ENCODE measurements at places on chromosomes 1 and 21.
A peak's percentile ranks its signal among the peaks of the same experiment; 100 is the strongest.

GRCh38 chr1:226599636-226600238 lies 51.2 kb downstream of the STUM start:
- no peak for DNase-seq

DNA sequence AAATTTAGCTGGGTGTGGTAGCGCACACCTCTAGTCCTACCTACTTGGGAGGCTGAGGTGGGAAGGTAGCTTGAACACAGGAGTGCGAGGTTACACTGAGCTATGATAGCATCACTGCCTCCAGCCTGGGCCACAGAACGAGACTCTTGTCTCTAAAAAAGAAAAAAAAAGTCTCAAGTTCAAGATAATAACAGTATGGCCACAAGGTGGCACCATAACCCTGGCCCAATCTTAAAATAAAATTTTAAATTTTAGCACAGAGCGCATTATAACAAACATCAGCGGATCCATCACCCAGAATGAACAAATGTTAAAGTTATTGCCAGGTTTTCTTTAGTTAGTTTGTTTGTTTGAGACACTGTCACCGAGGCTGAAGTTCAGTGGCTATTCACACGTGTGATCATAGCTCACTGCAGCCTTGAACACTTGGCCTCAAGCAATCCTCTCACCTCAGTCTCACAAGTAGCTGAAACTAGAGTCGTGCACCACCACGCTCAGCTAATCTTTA lies 2.9 kb upstream of the HTR6 start:
- DNase-seq: peak; percentile 44

DNA sequence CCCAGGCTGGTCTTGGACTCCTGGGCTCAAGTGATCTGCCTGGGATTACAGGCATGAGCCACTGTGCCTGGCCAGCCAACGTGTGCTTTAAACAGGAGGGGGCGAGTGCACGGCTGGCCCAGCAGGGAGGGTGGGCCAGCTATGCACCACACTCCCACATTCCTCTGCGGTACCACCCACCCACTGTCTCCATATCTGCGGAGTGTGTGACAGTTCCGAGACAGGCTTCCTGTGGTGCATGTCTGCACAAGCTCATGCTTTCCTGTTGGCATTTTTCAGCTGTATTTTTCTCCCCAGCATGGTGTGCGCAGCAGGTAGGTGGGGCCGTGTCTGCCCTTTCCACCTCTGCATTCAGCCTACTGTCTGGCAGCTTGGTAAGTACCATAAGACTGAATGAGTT lies 183.3 kb downstream of the AJAP1 start:
- DNase-seq: no peak

- no peak for DNase-seq
These were observed 43.4 kb upstream of the GJB5 start for GRCh38 chr1:34711485-34711884.

GRCh38 chr1:248691567-248692155 lies 10.9 kb downstream of the OR14I1 start:
- DNase-seq: no peak

GRCh38 chr21:31829736-31830472 lies 42.9 kb upstream of the HUNK start:
- DNase-seq: no peak

- no peak for DNase-seq
These were observed 8.7 kb downstream of the LAPTM5 start for GRCh38 chr1:30748699-30749401.

DNA sequence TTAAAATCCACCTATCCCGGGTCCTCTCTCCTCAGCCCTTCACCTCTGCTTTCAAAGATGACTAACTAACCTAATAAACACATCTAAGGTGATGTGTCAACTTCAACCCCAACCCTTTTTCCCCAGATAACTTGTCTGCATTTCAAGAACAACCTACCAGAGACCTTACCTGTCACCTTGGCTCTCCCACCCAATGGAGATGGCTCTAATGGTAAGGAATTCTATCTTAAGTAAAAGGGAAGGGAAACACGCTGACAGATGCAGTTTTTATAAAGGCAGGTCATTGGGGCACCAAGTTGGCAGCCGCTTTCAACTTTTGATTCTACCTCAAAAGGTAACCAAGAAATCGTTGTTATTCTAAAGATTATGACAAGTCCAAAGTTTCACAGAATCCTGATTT lies 37.6 kb downstream of the MRPL39 start:
- no peak for DNase-seq

- DNase-seq: no peak
These were observed 72.3 kb upstream of the NTPCR start for GRCh38 chr1:232878086-232878485.

DNA sequence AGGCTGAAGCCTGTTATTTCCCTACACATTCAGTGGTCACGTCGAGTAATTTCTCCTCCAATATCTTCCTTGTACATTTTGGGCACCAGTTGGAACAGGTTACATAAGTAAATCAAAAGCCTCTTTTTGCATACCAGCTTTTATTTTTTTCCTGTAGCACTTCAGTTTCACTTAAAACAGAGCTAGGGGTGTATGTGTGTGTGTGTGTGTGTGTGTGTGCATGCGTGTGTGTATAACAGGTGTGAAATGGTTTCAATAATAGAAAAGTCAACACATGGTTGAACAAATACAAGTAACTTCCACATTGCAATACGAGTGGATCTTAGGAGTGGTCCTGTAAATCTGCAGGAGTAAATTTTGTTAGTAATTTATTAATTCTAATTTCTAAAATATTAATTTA lies 3.0 kb upstream of the MAN1A2 start:
- no peak for DNase-seq

GRCh38 chr21:42843056-42843455 lies 36.3 kb downstream of the WDR4 start:
- no peak for DNase-seq

DNA sequence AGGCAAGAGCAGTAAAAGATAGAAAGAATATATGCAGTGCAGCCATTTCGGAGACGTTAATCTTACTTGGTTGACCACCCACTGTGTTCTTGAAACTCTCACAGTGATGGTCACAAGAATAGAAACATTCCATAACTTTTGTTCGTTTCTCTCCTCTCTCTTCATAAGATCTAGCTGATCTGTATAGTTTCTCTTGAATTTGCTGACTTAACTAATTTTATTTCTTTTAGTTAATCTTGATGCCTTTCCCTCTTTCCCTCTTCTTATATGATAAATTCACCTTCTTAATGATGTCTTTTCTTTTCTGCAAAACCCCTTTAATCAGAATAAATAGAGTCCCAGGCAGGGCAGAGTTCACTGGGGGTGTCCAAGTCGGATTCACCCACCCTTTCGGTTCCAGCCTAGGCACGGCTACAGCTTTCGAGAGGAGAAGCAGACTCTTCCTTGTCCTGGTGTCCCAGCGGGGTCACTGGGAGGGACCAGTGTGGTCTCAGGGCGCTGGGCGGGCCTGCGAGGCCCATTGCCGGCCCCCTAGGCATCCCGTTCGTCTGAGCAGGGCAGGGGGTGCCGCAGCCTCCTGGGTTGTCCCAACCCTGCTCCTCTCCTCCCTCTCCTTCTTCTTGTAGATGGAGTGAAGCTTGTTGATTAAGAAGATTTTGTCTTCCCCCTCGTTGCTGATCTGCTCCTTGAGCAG lies 39.8 kb downstream of the ZNF691 start:
- DNase-seq: no peak

- no peak for DNase-seq
These were observed 205.4 kb downstream of the NFIA start for GRCh38 chr1:61287734-61288133.

- DNase-seq: no peak
These were observed 7.1 kb downstream of the BECN2 start for GRCh38 chr1:241964550-241965282.

DNA sequence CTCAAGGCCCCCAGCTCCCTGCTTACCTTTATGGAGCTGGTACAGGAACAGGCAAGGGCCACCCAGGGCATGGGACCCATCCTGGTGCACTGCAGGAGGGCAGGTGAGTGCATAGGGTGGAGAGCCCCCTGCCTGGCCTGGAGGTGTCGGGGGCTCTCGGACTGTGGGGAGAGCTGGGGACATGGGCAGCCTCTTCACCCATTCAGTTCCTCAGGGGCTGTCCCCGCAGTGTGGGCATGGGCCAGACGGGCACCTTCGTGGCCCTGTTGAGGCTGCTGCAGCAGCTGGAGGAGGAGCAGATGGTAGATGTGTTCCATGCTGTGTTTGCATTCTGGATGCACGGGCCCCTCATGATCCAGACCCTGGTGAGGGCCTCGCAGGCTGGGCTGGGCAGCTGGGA lies 7.3 kb upstream of the LGR6 start:
- DNase-seq: no peak

GRCh38 chr1:234288946-234289345 lies 84.3 kb upstream of the COA6 start:
- DNase-seq: no peak

- DNase-seq: no peak
These were observed 407.6 kb upstream of the DEPDC1 start for GRCh38 chr1:68904477-68904876.

DNA sequence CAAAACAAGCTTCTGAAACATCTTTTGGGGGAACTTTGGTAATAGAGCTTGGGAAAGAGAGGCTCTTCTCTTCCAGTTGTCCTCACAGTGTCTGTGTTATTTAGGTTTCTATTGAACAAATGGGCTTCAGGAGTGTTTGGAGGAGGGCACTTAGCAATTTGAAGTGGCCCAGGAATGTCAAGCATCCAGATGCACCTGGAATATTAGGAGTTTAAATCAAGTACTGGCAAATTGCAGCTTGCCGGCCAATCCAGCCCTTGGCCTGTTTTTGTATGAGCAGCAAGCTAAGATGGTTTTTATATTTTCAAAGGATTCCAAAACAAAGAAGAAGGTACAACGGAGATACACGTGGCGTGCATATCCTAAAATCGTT lies 94.7 kb downstream of the CCDC185 start:
- DNase-seq: no peak

DNA sequence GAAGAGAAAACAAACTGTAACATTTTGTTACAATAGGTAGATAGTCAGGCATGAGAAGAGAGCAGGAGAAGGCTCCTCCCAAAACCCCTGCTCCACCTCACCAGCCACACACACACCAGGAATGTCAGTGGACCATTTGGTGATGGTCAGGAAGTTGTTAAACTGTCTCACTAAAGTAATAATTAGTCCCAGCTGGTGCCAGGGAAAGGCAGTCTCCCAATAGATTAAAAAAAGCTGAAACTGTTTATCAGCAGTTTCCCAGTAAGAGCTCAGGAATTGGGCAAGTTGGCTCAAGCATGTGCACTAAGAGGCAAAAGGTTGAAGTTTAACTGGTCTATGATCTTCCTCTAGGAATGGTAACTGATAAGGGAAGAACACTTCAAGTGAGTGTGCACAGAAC lies 249.6 kb downstream of the COL11A1 start:
- DNase-seq: no peak

DNA sequence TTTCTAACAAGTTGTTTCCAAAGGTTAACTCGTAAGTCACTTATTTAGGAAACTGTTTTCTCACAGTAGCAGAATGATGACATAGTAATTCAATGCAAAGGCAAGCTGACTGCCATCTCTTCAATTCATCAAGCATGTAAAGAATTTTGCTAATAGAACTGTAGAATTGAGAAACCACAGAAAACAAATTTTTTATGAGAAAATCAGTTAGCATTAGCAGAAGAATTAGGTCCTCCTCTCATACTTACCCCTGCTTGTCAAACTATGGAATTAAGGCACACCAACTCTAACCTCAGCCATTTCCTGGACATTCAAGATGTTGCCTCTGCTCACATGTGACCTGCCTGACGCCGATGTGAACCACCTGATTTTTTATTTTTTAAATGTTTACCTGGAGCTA lies 115.2 kb downstream of the LRRC40 start:
- DNase-seq: no peak

DNA sequence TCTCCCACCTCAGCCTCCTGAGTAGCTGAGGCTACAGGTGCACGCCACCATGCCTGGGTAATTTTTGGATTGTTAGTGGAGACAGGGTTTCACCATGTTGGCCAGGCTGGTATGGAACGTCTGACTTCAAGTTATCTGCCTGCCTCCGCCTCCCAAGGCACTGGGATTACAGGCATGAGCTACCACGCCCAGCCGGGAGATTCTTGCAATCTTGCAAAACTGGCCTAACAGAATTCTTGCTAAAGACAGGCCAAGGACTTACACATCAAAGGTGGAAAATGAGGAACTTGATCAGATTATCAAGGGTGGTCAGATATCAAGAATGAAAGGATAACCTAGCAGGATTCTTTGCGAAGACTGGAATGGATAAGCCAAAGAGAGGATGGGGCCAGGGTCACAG lies 98.3 kb upstream of the TIAM1 start:
- no peak for DNase-seq

DNA sequence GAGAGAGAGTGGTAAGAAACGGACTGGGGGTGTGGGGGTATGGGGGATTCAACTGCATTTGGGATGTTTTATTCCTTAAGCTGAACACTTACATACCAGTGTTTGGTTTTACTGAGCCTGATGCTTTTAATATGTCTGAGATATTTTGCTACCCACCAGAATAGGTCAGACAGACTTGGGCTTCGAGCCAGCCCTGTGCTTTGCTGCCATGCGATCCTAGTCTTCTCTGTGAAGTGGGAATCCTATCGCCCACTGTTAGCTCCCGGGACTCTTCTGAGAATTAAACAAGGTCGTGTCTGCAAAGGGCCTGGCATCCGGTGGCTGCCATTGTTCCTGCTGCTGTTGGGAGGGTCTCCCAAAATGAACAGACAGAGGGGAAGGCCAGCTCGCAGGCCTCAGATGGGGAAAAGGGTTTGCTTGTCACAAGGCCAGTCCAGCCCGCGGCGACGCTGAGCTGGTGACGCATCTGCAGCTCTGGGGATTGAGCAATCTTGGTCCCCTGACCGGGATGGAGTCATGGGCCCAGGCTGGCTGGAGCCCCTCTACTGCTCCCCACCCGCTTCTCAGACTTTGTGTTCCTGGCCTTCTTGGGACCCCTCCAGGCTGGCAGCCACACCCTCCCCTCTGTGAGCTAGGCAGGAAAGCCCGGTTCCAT lies 26.9 kb upstream of the ECE1 start:
- DNase-seq: no peak

GRCh38 chr1:44970317-44970716 lies 16.1 kb downstream of the EIF2B3 start:
- no peak for DNase-seq

- DNase-seq: no peak
These were observed 591.8 kb downstream of the ADGRL2 start for GRCh38 chr1:82392513-82392912.

GRCh38 chr21:14545906-14546480 lies at the start of gene SAMSN1:
SAMSN1 (minus strand) TSS chr21:14546315; CDS start chr21:14546261, 54 bp downstream.
- DNase-seq: peak; percentile 86

DNA sequence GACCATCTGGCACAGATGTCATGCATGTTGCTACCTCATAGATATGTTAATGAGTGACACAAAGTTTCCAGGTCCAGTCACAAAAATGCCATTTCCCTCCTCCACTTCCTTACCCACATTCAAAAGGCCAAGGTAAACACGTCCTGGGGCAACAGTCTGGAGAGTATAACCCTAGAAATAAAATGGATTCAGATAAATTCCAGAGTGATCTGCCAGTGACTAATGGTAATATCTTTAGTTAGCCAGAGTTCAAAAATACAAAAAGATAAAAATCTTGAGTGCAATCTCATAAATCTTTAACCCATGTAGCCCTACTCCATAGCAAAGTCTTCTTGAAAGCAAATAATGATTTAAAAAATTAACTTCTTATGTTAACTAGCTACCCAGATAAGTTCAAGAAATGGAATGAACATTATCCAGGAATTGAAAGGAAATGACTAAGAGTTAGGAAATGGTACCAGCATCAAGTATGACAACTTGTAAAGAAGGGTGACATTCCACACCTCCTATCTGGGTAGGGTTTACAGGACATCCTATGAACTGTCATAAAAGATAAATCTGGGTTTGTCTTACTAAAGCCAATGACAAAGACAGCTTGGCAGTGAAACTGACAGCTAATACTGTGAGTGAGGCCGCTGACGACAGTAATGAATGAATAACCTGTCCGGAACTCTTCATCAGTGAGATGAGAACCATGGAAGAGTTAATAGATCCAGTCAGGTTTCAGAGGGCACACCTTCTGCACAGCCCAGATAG lies 18.1 kb downstream of the RGS2 start:
- DNase-seq: no peak
